ENCODE measurements at places on chromosomes 5 and 9. TPM values are rescaled to one million over a fixed set of nuclear protein-coding genes. Genes with fewer than 3 reads are reported as not detected.

DNA sequence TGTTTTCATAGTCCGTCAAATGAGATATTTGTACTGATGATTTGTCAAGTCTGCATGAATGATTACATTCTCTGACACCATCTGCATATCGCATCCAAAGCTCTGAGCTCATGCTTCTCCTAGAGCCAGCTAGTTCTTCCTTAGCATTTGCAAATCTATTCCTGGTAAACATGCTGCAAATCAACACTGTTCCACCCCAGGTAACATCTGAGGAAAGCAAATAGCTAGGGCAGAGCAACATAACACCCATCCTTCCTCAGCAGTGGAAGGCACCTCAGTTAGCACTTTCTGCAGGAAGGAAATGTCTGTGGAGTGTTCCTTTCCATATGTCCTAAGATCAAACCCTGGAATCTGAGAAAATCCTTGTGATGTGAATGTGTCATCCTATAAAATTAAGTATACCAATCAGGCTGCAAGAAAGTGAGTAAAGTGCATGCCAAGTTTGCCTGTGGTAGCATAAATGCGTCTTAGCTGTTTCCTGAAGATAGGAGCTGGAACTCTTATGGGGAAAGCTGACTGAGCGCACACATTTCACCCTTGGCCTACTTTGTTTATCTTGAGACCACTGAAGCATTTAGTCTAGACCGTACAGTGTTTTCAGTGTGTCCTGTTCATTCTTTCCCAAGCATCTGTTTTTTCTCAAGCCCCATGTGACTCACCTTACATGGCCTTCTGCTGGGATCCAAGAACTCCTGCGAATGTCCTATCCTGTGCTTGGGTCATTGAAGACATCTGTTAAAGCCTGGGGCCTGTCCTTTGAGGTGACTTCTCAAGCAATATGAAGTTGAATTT is 50.9 kb upstream of the STARD4 start:
- no peak for DNase-seq

- peak; percentile 77 for DNase-seq
Observed at GRCh38 chr5:96876292-96876850, at the start of gene ERAP2. ERAP2 (plus strand) TSS chr5:96876500; CDS start chr5:96879686, 3,186 bp downstream.

ZNF608 gene
- not detected for total RNA-seq

CMYA5 gene
- total RNA-seq, result 0.14 TPM

- peak; percentile 86 for DNase-seq
Observed at GRCh38 chr5:57298985-57299491, 125.2 kb downstream of the GPBP1 start.

FUT7 gene
- 0.09 TPM for total RNA-seq

TUSC1 gene
- total RNA-seq, result 0.42 TPM

LCN2 gene
- not detected for total RNA-seq

SLC4A9 gene
- not detected for total RNA-seq

DNA sequence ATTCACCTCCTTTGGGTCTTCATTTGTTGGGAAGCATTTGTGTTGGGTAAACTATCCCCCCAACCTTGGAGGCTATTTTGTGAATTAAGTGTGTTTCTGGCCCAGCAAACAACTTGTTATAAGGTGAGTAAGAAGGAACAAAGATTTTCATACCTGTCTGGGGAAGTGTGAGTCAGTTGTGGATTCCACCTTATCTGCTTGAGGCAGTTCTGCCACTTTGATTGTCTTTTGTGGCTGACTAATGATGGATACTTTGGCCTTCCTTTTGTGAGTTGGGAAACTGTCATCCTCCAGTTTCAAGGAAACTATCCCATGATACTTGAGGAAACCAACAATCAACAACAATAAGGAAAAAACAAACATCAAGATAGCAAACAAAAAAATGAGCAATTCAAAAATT is 24.6 kb upstream of the CER1 start:
- DNase-seq, result no peak

- no peak for DNase-seq
Observed at GRCh38 chr5:102114525-102115069, 181.5 kb downstream of the SLCO4C1 start.

SPINK6 gene
- total RNA-seq, result not detected

GRCh38 chr5:37055383-37055990 is 178.9 kb downstream of the NIPBL start:
- no peak for DNase-seq

DNA sequence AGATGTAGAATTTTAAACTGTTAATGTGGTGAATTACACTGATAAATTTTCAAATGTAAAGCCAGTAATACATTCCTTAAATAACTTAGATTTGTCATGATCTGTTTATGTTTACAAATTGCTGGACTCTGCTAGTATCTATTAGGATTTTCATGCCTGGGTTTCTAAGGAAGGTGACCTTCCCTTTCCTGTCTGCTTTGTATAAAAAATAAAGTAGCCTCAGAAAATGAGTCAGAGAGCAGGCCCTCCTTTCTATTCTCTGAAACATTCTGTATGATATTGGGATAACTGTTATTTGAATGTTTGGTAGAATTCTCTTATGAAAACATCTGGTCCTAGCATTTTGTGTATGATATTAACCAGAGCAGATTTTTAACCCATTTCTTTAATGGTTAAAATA is 255.3 kb downstream of the SYK start:
- no peak for DNase-seq

OTP gene
- not detected for total RNA-seq

WDR38 gene
- total RNA-seq, result not detected

CSF2 gene
- 1,084 TPM for total RNA-seq

CAMK4 gene
- 47.7 TPM for total RNA-seq

GRCh38 chr9:130240410-130241197 is 25.0 kb upstream of the HMCN2 start:
- peak; percentile 80 for DNase-seq

IL9 gene
- not detected for total RNA-seq

ALG2 gene
- 31.0 TPM for total RNA-seq

PPP2R2B gene
- total RNA-seq, result 0.12 TPM

GRCh38 chr5:96242571-96242970 is 190.5 kb downstream of the PCSK1 start:
- no peak for DNase-seq

DNA sequence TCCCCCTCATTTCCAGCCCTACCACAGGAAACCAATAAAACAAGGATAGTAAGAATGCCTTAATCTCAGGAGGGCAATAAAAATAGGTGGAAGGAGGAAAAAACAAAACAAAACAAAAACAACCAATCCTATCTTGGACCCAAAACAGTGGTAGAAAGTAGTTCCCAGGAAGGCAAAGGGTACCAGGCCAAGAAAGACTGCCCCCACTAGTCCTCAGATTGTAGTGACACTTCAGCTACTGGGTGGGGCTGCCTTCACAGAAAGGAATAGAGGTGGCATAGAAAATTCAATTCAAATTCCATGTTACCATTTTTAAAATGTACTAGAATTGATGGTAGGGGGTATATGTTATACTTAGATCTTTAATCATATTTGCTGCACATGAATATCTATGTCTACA is 59.3 kb downstream of the DPYSL3 start:
- no peak for DNase-seq

GRCh38 chr5:76174101-76174500 is 90.9 kb downstream of the SV2C start:
- peak; percentile 50 for DNase-seq

All from activated CD4-positive, alpha-beta T cell treated with anti-CD3 and anti-CD28 coated beads, Interleukin-2, amount 10 ng/mL, durations not matched to agents 24 days and 14 days (primary cell).